ENCODE measurements at places on chromosomes 13 and 19.

DNA sequence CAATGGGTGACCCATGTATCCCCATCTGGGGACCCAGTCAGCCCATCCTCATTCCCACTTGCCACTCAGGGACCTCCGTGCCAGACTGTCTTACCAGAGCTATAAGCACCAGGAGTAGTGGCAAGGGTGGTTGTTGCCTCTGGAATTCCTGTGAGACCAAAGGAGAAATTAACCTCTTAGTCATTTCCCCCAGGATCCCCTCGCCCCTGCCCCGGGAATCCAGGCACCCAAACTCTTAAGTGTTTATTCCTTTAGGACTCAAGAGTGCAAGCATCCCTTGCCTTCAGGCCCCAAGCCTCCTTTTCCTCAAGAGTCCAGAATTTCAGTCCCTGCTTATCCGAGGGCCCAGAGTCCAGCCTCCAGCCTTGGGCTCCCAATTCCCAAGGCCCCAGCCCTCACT, 9.2 kb downstream of the NTN5 start:
- no peak for DNase-seq

DNA sequence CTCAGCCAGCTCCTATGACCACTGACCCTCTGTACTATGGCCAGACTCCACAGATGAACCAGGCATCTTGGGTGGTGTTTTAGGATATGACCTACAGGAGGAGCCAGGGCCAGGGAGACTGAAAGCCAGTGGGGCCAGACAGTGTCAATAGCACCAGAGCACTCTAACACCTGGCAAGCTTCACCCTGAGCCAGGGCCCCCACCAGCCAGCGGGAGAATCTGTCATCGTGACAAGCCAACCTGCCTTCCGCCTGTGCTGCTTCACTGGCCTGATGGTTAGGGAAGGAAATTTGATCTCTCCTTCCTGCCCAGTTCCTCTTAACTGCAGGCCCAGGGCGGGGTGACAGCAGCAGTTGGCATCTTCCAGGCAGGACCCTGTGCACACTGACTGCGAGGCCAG, 222.4 kb downstream of the UQCRFS1 start:
- no peak for DNase-seq

- DNase-seq = no peak
Measured at GRCh38 chr19:35045667-35046300, 4.3 kb downstream of the HPN start.

GRCh38 chr13:21686751-21687391, 16.0 kb downstream of the FGF9 start:
- no peak for DNase-seq

DNA sequence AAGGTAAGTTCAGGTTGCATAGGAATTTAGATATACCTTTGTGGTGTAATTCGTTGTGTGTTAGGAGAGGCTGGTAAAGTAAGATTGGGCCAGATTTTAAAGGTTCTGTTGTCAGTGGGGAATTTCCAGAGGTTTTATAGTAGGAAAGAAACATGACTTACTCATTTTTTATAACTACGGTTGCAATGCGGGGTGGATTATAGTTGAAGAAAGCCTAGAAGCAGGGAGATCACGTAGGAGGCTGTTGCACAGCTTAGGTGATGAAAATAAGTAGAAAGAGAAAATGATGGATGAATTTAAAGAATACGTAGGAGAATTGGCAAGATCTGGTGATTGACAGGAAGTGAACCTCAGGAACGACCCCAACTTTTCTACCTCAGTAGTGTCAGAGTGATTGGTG, 61.1 kb downstream of the PIBF1 start:
- no peak for DNase-seq

DNA sequence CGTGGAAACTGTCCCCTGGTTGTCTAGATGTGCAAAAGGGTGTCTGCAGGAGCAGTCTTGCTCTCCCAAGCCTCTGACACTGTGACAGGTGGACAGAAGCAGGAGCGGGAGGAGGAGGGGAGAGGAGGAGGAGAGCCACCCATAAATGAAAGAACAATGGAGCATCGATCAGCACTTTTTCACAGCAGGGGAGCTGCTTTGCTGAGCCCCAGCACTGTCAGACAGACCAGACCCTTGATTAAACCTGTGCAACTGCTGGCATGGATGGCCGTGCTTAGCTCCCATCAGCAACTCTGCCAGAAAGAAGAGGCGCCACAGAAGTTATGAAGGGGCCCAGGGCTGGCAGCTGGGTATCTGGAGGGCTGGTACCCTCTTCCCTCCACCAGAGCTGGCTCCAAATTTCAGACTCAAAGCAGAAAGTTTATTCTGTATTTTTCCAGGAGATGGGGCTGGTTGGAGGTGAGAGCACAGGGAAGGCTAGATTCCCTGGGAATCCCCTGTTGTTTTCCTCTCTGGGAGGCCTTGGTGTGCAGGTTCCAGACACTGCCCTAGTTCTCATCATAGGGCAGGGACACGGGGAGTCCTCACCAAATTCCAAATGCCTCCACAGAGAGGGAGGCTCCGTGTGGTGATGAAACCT, 1192.2 kb downstream of the UQCRFS1 start:
- no peak for DNase-seq

DNA sequence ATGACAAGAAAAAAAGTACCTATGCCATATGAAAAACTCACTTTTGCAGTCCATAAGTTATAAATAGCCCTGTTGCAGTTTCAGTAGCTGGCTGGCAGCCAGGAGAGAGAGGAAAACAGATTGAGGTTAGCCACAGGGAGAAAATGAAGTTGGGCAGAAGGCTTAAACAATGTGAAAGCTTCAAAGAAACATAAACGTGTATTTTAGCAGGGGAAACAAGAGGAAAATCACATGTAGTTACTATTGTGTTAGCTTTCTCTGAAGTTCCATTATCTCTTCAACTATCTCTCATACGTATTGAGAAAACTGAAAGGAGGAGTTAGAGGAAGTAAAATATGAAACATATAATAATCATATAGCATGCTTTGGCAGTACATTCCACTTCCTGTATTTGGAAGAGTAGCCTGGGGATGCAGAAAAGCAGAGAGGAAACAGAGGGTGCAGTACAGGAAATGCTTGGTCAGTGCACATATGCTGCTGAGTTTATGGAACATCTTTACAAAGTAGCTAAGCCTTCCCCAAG, 1551.1 kb downstream of the EFNB2 start:
- DNase-seq = no peak

DNA sequence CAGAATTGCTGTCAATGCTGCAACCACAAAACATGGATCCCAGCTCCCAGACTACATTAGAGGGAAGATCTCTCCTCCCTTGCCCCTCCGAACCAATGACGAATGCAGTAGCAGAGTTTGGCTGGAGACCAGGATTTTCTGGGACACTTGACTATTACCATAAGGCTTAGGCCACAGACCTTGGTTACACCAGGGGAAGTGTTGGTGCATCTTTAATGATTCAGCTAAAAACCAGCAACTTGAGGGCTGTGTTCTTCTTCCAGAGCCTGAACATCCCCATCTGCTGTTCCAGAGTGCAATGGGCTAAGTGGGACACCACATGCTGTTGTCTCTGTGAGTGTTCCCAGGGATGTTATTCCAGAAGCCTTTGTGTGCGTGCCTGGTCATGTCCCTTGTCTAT, 528.2 kb downstream of the LMO7 start:
- no peak for DNase-seq

- no peak for DNase-seq
Measured at GRCh38 chr13:39935155-39935554, 279.7 kb downstream of the COG6 start.

DNA sequence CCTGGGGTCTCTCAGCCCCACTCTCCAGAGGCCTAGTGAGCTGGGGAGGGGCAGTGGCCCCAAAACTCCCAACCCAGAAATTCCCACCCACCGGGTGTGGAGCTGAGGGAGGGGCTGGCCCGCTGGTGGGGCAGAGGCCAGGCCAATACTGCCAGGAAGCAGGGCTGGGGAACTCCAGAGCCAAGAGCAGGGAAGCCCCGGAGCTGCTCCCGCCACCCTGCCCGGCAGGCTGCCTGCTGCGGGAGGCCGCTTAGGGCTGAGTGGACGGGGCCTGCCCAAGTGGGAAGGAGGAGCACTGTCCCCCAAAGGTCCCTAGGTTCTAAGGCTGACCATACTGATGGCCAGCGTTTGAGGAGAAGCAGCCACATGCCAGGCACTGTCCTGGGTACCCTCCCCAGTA, 13.0 kb upstream of the RELB start:
- no peak for DNase-seq

GRCh38 chr13:106145997-106146864, 389.2 kb downstream of the EFNB2 start:
- DNase-seq = no peak

Measured in trophoblast cell (in vitro differentiated cells and primary cell).